NCI-H146 (cell line): ENCODE measurements at places on chromosomes 1 and 21.

DNA sequence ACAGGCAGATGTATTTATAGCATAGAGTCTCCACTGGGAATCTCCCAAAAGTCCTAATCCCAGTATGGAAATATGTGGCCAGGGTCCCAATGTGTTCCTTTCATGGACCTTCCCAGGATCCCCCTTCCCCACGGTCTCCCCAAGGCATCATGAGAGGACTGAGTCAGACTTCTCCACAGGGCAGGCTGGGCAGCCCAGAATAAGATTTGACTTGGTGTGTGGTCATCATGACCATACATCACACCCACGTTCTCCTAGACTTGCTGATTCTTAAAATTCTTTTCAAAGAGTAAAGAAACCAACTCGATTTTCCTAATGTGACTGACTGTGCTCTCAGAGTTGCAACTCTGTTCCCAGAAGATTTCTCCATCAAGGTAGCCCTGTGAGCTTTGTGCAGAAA is 93.9 kb upstream of the CD34 start:
- DNase-seq: no peak

DNA sequence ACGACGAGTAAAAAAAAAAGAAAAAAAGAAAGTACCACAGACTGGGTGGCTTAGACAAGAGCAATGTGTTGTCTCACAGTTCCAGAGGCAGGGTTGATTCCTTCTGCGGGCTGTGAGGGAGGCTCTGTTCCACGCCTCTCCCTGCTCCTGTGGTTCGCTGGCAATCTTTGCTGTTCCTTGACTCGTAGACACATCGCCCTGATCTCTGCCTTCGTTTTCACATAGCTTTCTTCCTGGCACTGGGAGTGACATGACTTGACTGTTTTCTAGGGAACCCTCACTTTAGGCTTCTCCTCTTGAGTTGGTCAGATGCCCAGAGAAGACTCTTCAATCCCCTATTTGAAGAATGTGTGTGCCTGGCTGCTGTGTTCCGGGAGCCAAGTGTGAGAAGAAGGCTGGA is 133.6 kb downstream of the TM2D1 start:
- DNase-seq: no peak

DNA sequence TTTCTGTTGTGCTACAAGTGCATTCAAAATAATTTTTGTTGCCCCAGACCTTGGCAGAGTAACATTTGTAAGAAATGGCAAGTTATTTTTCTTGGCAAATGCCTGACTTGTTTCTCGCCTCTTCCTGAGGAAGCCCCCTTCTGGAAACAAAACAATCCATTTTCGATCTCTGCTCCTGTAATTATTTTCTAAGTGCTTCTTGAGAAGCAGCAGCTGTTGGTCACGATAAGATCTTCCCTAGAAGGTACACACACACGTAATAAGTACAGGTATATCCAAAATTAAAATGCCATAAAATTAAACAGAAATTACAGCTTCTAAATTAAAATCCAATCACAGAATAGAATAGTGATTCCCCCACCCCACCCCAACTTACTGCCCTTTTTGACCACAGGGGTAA is 47.3 kb downstream of the LPGAT1 start:
- no peak for DNase-seq

DNA sequence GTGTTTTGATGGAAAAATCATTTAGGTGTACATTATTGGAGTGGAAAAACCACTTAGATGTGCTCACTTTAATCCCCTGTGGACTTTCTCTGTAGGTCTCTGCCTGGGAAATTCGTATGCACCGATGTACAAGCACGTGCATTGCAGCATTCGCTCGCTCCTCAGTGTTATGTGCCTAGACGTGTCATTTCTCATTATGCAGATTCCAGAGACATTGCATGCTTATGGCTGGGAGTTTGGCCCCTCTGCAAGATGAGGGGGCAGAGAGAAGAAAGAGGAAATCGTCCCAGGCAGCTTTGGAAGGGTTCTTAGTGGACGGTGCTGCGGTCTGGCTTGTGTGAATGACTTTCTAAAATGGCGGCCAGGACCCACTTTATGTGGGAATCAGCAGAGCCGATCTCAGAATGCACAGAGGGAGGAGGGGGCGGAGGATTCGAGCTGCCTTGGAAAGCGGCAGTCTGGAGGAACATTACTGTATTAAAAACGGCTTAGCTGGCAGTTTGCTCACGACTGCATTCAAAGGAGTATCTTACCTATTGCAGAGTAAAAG is 2.3 kb downstream of the SPEN start:
- DNase-seq: peak; percentile 63

DNA sequence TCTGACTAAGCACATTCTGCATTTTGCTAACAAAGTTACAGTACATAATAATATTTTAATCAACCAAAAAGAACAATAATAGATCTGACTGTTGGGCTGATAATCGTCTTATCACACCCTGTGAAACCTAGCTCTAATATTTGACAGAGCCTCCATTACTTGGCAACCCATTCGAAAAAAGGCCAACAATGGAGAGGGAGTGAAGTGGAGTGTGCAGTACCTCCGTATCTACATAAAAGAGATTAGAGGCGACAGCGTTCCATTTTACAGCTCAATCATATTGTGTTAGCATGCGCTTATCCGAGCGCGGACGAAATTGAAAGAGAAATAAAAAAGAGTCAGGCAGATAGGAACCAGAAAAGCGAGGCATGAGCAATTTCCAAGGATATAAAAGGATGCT is 137.3 kb upstream of the USH2A start:
- no peak for DNase-seq

GRCh38 chr1:168373869-168374268 is 93.2 kb downstream of the TBX19 start:
- no peak for DNase-seq
